ENCODE measurements at places on chromosomes 7 and 10. TPM values are rescaled to one million over a fixed set of nuclear protein-coding genes. Genes with fewer than 3 reads are reported as not detected.

TLL2 gene
- 0.32 TPM for total RNA-seq

RBP3 gene
- not detected for total RNA-seq

PARD3 gene
- 43.1 TPM for total RNA-seq

CPA5 gene
- not detected for total RNA-seq

GOLGA7B gene
- 3.4 TPM for total RNA-seq

ANKRD30A gene
- total RNA-seq, result 7.1 TPM

ASL gene
- 43.8 TPM for total RNA-seq

ADARB2 gene
- 1.3 TPM for total RNA-seq

SEC31B gene
- 4.7 TPM for total RNA-seq

Measured in A375 (cell line).